ENCODE measurements at places on chromosomes 6 and 20.

- DNase-seq = no peak
These were observed 127.6 kb upstream of the TFAP2D start for GRCh38 chr6:50585441-50586330.

DNA sequence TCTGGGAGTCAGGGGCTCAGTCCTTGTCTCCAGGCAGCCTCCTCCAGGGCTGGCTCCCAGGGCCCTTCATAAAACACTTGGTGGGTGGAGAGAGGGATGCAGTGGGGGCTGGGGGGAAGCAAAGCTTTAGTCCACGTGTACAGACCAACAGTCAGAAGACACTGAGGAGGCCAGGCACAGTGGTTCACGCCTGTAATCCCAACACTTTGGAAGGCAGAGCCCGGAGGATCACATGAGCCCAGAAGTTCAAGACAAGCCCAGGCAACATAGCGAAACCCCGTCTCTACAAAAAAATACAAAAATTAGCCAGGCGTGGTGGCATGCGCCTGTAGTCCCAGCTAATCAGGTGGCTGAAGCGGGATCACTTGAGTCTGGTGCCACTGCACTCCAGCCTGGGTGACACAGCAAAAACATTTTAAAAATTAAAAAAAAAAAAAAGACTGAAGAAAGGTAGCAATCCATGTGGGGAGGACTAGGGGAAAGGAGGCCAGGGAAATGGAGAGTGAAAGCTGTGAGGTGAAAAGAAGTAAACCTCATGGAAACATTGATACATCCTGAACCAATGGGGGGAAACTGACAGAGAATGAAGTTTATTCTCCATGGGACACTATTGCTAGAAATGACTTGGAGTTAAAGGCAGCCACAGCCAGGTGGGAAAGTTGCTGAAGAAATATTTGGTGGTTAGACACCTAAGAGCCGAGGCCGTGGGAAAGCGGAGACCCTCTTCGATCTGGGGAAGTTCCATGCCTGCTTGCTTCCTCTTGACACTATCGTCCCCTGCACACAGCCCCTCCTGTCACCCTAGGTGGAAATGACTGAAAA lies 35.4 kb downstream of the PIM1 start:
- no peak for DNase-seq

DNA sequence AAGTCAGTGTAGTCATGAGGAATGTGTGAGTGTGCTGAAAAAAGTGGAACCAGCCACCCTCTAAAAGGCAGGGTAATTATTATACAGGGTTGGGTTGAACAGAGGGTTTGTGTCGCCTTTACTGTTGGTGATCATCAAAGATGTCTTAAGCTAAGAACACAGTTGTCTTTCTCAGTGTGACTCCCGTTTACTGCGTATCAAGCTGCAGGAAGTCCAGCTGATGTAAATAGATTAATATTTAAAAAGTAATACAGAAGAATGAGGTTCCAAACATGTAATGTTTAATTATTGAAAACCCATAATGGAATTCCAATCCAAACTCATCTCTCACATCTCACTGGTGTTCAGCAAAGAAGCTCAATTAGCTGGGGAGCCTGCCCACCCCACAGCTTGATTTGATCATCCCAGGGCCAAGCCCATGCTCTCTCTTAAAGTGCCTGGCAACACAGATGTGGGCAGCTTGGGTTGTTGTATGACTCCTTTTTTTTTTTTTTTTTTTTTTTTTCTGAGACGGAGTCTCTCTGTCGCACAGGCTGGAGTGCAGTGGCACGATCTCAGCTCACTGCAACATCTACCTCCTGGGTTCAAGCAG lies 127.5 kb downstream of the SOBP start:
- DNase-seq = no peak

- DNase-seq = no peak
These were observed 24.0 kb upstream of the MLN start for GRCh38 chr6:33827546-33828451.

All from putamen (tissue), 1 donor.